ENCODE measurements at places on chromosomes 13 and 19. TPM values are rescaled to one million over a fixed set of nuclear protein-coding genes. Genes with fewer than 3 reads are reported as not detected.
A peak's percentile ranks its signal among the peaks of the same experiment; 100 is the strongest.

DNA sequence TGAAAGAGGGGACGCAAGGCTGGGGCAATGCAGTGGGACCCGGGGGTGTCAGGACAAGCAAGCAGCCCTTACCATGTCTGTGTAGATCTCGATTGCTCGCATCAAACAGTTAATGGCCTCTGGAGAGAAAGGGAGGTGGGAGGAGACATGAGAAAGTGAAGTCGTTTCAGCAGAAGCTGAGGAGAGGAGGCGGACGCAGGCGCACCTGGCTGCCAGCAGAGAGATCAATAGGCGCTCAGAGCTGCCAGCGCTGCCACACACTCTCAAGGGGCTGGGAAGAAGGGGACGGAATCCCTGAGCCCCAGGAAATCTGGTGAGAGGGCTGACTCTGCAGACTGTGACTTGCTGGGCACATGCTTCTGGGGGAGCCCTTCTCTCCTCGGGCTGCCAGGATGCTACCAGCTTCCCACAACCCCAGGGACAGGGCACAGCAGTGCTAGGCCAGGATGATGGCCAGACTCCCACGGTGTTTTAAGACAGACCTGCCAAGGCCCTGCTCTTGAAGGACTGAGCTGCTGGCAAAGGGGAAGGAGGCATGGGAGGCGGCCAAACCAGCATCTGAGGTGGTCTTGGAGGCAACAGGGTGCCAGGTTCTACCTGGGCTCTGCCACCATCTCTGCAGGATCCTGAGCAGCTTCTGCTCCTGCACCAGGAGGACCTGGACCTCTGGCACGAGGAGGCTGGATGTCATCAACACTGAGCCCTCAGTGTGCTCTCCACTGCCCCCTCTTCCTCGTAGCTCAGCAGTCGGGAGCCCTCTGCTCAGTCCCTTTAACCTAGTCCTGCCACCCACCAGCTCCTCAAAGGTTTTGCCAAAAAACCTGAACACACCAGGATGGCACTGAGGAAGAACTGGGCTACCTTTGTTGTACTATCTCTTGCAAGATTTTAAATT is 11.7 kb upstream of the KPTN start:
- no peak for DNase-seq

DNA sequence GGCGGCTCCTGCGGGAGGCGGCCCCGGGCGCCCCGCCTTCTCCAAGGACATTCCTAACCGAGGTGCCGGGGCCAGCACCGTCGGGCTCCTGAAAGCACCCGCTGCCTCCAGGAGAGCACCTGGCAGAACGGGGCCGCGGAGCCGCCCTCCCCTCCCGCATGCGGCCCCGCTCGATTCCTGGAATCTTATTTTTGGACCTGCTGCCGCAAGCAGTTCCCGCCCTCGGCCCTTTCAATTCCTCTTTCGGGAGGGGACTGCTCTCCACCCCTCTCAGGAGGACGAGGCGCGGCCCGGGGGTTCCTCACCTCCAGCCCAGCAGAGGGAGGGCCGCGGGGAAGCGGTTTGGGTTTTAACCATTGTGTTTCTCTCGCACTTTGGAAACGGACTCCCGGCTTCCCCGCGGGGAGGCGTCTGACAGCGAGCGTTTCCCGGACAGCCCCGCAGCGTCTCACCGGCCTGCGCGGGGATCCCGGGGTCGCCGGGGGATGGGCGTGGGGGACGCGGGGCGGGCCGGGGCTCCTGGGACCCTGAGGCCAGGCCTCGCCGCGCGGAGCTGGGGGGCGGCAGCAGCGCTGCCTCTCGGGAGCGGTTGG is 849 bp downstream of the GAS6 start:
- peak; percentile 72 for DNase-seq

DNA sequence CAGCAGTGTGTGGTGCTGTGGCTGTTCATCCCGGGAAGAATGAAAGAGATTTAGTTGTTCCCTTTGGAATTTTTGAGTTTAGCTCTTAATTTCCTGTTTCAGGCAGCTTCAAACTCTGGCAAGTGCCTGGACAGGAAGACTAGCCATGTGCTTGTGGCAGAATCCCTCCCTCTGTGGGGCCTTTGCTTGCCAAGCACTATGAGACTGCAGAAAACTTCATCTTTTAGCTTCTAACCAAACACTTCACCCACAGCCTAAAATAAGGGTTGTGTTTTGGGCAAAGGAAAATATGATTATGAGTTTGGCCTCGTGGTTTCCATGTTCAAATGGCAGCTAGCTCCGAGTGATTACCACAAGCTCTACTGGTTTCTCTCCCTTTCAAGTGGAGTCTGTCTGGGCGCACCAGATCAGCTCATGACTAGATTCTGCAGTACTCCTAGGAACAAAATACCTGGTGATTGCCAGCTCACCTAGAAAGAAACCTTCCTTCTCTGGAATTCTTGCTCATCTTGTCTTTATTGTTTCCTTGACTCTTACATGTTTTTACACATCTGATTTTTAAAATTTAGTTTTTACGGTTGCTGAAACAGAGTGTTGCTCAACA is 707.5 kb downstream of the SLITRK6 start:
- DNase-seq: no peak

DNA sequence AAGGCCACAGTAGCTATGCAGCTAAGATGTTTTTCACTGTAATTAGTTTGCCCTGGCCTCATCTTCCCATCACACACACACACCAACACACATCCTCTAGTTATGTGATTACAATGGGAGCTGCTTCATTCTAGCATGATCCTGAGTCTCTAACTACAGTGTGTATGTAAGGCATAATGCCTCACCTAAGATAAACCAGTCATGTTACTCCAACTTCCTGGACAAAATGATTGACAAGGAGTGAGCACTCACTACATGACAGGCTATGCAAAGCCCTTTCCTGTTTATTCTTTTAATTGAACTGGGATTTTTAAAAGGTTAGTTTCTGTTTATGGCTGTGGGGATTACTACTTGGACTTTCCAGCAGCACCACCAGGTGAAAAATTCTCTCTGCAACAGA is 400.8 kb upstream of the ATXN8OS start:
- no peak for DNase-seq

The ZGLP1 gene
- polyA plus RNA-seq: 1.4 TPM

The FRY gene
- polyA plus RNA-seq: 2.3 TPM

The PCDH20 gene
- polyA plus RNA-seq: not detected

The ZNF91 gene
- 8.2 TPM for polyA plus RNA-seq

Data from GM23248 (cell line).